ENCODE measurements at places on chromosomes 3 and 15.

DNA sequence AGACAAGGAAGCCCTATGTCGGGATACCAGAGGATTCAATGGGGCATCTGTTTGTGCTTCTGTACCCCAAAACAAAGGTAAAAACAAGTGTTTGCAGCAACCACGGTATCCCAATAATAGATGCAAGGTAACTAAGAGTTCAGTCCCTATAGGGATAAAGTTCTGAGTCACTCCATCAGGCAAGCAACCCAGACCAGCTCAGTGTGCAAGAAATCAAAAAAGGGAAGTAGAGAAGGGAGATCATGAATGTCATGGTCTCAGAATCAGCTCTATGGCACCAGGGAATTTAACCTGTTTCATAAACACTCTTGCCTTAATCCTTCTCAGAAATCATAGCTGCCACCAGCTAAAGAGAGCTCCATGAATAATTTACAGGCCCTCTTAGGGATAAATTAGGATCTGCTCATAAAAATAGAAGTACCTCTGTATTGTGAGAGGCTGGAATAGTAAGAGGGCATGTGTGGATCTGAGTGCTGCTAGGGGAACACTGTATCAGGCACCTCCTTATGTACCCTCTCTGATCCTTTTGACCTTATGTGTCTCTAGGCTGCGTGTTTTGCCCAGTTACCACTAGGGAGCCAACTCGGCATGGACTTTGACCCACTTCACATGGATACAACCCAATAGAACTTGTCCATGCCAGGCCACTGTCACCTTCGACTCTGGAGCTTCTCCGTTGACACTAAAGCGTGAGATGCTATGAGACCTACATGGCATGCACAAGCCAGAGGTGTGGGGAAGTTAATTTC lies 754.6 kb downstream of the AGBL1 start:
- DNase-seq = no peak

GRCh38 chr3:190533511-190534281 lies 19.8 kb downstream of the IL1RAP start:
- no peak for DNase-seq

DNA sequence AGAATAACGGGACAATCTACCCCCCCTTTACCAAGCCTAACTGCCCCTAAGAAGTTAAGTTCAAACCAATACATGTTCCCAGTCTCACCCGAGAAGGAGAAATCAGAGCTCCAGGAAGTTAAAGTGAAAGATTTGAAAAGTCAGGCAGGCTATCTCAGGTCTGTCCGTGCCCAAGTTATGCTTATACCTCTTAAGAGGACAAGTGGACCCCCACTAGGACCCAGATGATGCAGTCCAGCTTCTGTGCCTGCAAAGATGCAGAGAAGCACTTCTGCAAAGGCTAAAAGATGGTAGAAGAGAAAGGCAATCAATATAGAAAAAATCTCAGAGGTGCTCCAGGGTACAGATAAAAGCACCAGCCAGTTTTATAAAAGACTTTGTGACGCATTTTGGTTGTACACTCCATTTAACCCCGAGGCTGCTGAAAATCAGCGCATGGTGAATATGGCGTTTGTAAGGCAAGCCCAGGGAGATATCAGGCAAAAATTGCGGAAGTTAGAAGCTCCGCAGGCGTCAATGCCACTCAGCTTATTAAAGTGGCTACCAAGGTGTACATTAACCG lies 9.8 kb upstream of the SLC9C1 start:
- DNase-seq = peak; percentile 27

DNA sequence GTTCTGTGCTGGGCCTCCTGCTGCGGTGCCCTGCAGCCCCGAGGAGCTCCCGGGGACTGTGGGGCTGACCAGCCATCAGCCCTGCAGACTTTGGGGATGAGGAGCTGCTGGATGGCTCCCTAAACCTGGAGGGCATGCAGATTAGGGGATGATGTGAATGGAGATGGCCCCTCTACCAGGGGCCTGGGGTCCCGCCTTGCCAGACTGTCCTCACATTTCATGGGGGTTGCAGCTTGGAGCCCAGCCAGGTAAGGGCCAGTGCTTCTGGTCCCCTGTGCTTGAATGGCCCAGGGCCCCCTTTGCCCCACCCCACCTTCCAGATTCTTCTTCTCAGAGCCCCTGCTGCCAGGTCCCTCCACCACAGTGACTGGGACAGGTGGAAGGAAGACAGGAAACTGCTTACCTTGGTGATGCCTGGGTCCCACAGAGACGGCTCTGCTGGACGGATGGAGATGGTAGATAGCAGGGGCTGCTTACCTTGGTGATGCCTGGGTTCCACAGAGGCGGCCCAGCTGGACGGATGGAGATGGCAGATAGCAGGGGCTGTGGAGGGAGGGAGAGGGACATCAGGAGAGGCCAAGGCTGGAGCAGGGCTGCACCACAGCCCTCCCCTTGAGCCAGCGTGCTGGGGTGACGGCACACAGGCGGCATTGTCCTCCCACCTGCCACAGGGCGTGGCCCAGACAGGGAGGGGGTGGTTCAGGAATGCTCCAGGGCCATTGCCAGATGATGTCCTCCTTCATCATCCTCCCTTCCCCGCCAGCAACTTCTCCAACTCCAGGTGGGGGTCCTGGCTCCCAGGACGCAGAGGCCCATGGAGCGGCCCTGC lies at the start of gene SPTBN5:
Gene SPTBN5, minus strand, starts transcription at position 632 of the 829 bp plus-strand sequence. Its CDS starts 556 bp downstream, at position 76.
- DNase-seq = no peak

DNA sequence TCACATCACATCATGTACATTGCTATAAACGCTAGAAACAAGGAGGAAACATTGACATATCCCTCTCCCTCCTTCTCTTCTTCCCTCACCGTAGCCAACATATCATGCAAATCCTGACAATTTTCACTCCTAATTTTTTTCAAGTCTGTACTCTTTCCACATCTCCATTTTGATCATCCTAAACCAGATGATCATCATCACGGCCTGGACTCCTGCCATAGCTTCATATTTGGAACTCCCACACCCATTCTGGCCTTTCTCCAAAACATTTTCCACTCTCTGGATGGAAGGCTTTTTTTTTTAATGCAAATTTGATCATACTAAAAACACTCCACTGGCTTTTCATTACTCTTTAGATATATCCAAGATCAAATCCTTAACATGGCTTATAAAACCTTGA lies 248.0 kb upstream of the CNTN3 start:
- DNase-seq = no peak

Measured in memory B cell (primary cell).